ENCODE measurements at places on chromosomes 5 and 9.

DNA sequence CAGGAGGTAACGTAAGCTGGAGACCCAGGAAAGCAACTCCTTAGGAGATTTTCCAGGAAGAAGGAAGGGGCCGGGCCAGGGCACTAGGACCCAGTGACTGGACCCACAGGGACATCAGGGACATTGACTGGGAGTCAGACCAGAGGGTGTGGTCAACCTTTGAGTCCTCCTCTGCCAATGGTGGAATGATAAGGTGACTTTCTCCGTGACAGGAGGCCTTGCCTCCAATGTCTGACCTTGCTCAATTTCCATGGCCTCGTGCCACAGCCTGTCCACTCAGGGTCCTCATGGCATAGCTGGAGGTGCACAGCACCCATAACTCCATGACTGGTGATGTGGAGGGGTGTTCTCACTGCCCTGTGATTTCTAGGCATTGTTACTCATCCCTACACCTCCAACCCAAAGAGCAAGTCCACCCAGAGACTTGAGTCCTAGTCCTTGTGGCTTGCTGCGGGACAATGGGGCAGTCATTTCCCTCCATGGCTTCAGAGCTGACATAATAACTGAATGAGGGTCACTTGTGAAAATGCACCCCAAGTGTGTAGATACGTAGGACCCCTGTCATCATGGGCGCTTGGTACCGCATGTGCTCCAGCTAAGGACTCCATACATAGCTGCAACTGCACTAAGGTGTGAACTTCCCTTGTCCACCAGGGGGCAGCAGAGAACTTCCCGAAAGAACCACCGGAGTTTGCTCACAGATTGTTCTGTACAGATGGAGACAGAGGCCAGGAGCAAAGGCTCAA is 4.1 kb upstream of the AMBP start:
- DNase-seq: peak; percentile 75
- H3K4me3 ChIP-seq: no peak overlapping the region
- no peaks in the 10 kb centered on the region for H3K36me3 ChIP-seq
- no peak overlapping the region for H3K27ac ChIP-seq

- peaks cover 4% of the 10 kb centered on the region for H3K36me3 ChIP-seq
- H3K27ac ChIP-seq: peak overlapping the region; percentile 79
- peak; percentile 10 for DNase-seq
- H3K4me3 ChIP-seq: no peak overlapping the region
- no peaks in the 10 kb centered on the region for H3K27me3 ChIP-seq
- peaks cover 10% of the 10 kb centered on the region for H3K4me1 ChIP-seq
These were observed 113.9 kb downstream of the SUSD1 start for GRCh38 chr9:112061152-112061740.

DNA sequence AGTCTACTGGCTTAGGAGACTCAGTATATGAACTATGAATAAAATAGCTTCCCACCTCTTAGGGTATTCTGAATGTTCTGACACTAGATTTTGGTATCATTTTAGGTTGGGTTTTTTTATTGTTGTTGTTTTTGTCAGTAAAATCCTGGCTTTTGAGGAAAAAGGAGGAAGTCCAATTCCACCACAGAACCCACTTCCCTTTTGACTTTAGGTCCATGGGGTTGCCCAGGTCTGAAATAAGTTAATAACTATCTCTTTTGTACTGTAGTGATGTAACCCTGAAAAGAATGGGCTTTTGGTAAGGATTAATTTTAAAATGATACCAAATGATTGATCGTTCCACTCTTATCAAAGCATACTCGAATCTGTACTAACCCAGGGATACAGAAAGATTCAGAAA is 29.1 kb upstream of the IL12B start:
- no peak overlapping the region for H3K4me3 ChIP-seq
- peaks cover 15% of the 10 kb centered on the region for H3K27me3 ChIP-seq
- no peak for DNase-seq
- no peaks in the 10 kb centered on the region for H3K4me1 ChIP-seq
- H3K36me3 ChIP-seq: no peaks in the 10 kb centered on the region
- H3K27ac ChIP-seq: no peak overlapping the region

- H3K4me3 ChIP-seq: no peak overlapping the region
- H3K36me3 ChIP-seq: no peaks in the 10 kb centered on the region
- H3K27me3 ChIP-seq: no peaks in the 10 kb centered on the region
- H3K27ac ChIP-seq: no peak overlapping the region
These were observed 50.7 kb downstream of the TMEM167A start for GRCh38 chr5:83026516-83026915.

GRCh38 chr5:10460252-10460906 is 18.7 kb downstream of the ROPN1L start:
- H3K27ac ChIP-seq: peak overlapping the region; percentile 46
- no peak for DNase-seq
- no peaks in the 10 kb centered on the region for H3K4me1 ChIP-seq
- H3K4me3 ChIP-seq: no peak overlapping the region
- H3K36me3 ChIP-seq: peaks cover 3% of the 10 kb centered on the region

GRCh38 chr9:123696476-123696875 is 233.4 kb downstream of the DENND1A start:
- no peak for DNase-seq
- peaks cover 10% of the 10 kb centered on the region for H3K4me1 ChIP-seq
- no peak overlapping the region for H3K4me3 ChIP-seq
- no peaks in the 10 kb centered on the region for H3K27me3 ChIP-seq

All from effector memory CD8-positive, alpha-beta T cell (primary cell).